Hippocampal formation (tissue), 2 donors: ENCODE measurements at places on chromosomes 11 and 22.

GRCh38 chr11:74948898-74949752, at the start of the genes SPCS2 and XRRA1:
SPCS2 (plus strand) TSS chr11:74949266; CDS start chr11:74949286, 20 bp downstream.
XRRA1 (minus strand) TSS chr11:74949091; CDS start chr11:74940878, 8,213 bp downstream.
- peak; percentile 97 for DNase-seq

- peak; percentile 48 for DNase-seq
Measured at GRCh38 chr11:77322926-77323590, 21.6 kb upstream of the GDPD4 start.

DNA sequence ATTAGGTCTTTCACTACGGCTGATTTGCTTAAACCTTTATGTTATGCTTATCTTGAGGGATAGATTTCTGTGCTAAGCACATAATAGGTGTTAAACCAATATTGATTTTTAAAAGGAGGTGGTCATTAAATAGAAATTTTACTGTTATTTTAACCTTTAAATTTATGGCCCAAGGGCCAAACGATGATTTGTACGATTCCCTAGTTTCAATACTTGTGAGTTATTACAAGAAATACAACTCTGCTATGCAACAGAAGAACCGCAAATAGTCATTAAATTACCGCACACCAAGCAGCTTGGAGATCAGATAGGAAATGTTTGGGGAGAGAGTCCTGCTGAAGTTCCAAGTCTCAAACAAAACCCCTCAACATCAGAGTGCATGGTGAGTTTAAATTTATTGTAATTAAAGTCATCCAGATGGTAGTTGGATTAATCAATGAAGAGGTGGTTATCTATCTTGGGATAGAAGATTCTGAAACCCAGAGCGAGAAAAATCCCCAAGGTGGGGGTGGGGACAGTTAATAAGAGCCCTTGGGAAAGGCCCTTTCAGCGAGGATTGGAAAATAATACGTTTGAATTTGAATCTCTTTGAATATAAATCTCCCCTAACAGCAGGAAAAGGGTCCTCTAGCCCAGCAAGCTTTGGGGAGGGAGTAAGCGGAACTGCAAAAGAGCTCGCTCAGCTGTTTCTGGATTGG, 805 bp upstream of the QSER1 start:
- DNase-seq, result peak; percentile 71

- no peak for DNase-seq
Measured at GRCh38 chr22:22243033-22243680, 1.4 kb upstream of the VPREB1 start.

GRCh38 chr11:110092515-110093406, at the start of gene ZC3H12C:
ZC3H12C (plus strand) TSS chr11:110093392; CDS start chr11:110093412, 20 bp downstream.
- DNase-seq, result peak; percentile 77

DNA sequence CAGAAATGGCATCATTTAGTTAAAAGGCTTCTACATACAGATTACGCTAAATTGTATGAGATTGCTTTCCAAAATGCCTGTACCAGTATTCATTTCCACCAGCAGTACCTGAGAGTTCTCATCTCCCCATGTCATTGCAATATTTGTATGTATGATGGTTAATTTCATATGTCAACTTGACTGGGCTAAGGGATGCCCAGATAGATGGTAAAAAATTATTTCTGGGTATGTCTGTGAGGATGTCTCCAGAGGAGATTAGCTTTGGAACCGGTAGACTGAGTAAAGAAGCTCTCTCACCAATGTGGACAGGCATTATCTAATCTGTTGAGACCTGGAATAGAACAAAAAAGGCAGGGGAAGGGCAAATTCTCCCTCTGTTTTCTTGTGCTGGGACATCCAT, 6.9 kb downstream of the ADM start:
- DNase-seq, result no peak

DNA sequence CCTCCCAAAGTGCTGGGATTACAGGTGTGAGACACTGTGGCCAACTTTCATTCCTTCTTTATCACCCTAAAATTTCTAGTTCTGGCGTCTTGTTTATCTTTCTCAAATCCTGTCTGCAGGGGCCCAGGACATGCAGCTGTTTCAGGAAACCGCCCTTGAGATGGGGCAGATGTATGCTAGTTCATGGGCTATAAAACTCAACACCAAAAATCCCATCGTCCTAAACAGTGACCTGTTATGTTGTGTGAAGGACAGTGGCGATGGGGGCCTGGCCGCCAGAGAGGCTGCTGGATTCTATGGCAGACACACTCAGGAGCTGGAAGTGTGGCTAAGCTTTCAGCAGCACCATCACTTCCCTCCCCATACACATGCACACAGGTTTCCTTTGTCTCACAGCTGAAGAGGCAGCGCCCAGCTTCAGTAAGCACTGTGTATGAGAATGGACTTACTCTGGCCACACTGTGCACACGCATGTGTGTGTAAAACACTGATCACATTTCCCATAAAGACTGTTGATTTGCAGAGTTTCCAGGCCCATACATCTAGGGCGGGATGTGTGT, 36.7 kb downstream of the MARK2 start:
- DNase-seq, result no peak

DNA sequence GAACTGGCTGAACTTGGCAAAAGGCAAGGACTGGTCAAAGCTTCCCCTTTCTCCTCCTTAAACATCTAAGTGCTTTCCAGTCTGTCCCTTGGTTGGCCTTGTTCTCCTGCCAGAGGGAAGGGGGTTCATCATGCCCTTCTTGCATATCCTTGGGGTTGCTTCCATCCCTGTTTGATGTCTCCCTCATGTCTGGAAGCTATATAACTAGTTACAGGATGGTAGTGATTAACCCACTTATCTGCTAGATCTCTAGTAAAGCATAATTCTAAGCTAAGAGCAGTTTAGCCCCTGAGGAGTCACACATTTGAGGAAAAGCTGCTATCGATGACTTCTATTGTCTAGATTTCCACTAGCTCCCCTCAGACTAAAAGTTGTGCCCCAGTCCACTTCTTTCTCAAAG, 22.9 kb downstream of the APOL5 start:
- DNase-seq, result no peak

- no peak for DNase-seq
Measured at GRCh38 chr22:45995405-45996101, 18.6 kb upstream of the WNT7B start.

- DNase-seq, result peak; percentile 40
Measured at GRCh38 chr11:59556115-59556916, 45.0 kb downstream of the OR4D9 start.

- DNase-seq, result no peak
Measured at GRCh38 chr22:36317658-36318271, 64.8 kb downstream of the APOL1 start.

GRCh38 chr22:24284747-24285203, 14.1 kb downstream of the SPECC1L start:
- no peak for DNase-seq

DNA sequence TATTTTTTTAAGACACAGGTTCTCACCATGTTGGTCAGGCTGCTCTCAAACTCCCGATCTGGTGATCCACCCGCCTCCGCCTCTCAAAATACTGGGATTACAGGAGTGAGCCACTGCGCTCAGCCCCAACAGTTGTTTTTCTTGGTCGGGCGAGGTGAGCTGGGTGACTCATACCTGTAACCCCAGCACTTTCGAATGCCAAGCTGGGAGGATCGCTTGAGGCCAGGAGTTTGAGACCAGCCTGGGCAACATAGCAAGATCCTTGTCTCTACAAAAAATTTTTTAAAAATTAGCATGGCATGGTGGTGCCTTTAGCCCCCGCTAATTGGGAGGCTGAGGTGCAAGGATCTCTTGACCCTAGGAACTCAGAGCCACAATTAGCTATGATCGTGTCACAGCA, 7.0 kb upstream of the NF2 start:
- DNase-seq, result no peak

GRCh38 chr11:109859045-109859724, 234.0 kb upstream of the ZC3H12C start:
- no peak for DNase-seq

- DNase-seq, result peak; percentile 80
Measured at GRCh38 chr11:6419009-6419631, at the start of gene APBB1. APBB1 (minus strand) TSS chr11:6419094; CDS start chr11:6411347, 7,747 bp downstream.

DNA sequence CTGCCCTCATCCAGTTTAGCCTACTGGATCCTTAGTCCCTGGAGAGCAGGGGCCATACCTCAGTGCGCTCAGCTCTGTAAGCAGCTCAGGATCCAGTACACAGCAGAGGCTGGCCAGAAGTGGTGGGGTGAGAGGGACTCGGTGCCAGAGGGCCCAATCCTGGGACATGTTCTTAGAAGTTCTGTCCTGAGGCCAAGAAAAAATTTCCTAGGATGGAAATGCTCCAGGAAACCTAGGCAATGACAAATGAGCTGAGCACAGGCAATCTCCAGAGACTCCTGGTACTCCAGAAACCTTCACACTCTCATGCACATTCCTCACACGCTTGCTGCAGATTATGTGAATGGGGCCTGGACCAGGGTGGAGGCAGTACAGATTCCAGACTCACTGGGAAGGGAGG, 89.6 kb downstream of the SERGEF start:
- DNase-seq, result no peak

DNA sequence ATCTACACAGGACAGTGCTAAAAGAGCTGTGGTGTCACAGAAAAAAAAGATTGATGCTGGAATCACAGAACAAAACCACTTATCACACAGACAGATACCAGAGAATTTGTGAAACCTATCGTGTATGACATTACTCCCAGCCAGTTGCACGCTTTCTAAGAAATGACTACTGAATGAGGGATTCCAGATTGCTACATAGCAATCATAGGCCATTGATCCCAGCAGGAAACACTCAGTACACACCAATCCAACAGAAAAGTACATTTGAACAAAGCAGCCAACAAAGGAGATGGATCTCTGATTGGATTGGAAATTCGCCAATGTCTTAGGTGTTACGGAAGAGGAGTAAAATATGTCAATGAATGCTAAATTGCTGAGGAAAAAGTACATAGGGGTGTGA, 4.8 kb upstream of the OR8H1 start:
- no peak for DNase-seq

DNA sequence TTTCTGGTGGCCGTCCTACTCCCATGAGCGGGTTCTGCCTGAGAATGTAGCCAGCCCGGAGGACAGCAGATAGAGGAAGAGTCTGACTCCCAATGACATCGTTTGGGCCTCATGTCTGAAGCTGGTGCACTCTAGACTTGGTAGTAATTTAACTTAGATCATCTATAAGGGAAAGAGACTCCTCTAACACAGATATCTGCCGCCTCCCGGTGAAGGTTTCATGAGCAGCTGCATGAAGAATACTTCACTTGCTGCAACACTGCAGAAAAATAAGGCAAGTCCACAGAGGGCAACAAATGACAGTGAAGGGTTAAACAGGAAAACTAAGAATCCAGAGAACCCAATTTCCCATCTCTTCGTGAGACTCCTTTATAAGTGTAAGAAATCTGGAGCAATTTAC, 5.9 kb upstream of the ARL2 start:
- no peak for DNase-seq

DNA sequence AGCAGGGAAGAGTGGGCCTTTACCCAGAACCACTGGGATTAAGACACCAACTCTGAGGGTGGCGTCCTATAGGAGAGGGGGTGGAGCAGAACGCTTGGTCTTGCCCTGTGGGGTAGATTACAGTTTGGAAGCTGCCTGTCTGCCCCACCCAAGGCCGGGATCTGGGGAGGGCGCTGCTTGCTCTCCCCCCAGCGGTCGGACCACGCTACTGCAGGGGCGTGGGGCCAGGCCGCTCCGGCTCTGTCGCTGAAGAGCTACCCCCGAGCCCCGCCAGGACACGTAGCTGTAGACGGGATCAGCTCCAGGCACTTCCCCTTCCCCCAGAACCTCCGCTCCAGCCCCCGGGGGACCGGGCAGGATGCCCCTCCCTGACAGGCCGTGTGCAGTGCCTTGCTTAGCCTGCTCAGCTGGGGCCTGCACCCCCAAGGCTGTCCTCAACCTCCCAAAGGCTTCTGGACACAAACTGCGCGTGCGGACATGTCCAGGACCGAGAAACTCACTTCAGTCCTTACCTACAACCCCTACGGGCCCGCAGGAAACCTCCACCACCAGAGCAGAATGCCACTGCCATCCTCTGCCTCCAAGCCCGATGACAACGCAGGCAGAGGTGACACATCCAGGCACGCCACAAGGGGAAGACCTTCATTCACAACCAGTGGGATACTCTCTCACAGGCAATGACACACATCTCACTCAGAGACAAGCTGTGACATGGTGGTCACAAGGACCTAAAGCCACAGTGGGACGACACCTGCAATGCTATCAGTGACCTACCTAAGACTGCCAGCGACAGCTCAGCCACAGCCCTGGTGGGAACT, 3.6 kb downstream of the AHNAK start:
- peak; percentile 56 for DNase-seq
